ENCODE measurements at places on chromosomes 13 and 19. TPM values are rescaled to one million over a fixed set of nuclear protein-coding genes. Genes with fewer than 3 reads are reported as not detected.

Gene PRODH2
- total RNA-seq = 0.14 TPM

Gene CLIP3
- total RNA-seq = 0.71 TPM

Gene CEACAM3
- not detected for total RNA-seq

Gene URAD
- total RNA-seq = not detected

Gene LAIR2
- not detected for total RNA-seq

Gene KCTD12
- total RNA-seq = 1.6 TPM

Gene SLITRK5
- total RNA-seq = 0.57 TPM

Gene SIN3B
- 21.5 TPM for total RNA-seq

Gene SEMA6B
- total RNA-seq = 5.0 TPM
